ENCODE measurements at places on chromosomes 4 and X.

DNA sequence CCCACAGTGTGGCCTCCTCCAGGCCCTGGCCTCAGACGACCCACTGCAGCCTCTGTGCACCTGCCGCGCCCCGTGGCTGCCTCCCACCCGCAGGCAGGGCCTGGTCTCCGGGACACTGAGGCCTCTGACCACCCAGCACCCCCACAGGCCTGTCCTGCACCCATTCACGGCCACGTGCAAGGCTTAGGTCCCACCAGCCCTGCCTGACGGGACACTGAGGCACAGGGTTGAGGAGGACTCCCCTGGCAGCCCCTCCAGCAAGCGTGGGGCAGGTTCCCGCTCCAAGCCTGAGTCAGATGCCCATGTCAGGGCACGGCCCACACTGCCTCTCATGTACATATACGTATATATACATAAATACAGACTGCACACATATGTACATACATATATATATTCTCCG is 23.5 kb downstream of the NELFA start:
- DNase-seq = no peak

- no peak for DNase-seq
These were observed 120.8 kb downstream of the EGF start for GRCh38 chr4:110033355-110034025.

DNA sequence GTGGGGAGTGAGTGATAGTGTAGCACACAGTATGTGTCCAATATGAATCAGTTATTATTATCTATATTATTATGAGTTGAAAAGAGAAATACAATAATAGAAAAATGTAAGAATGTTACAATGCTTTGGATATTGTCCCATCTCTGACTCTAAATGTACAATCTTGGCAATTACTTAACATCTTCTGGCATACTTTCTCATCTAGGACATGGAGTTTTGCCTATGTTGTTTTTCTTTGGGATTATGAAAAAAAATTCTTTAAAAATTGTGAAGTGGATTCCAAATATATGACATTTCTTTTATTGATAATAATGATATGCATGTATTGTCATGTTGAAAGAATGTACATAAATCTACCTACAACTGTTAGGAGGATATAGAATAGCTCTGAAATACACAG is 84.1 kb downstream of the TBCK start:
- DNase-seq = no peak

DNA sequence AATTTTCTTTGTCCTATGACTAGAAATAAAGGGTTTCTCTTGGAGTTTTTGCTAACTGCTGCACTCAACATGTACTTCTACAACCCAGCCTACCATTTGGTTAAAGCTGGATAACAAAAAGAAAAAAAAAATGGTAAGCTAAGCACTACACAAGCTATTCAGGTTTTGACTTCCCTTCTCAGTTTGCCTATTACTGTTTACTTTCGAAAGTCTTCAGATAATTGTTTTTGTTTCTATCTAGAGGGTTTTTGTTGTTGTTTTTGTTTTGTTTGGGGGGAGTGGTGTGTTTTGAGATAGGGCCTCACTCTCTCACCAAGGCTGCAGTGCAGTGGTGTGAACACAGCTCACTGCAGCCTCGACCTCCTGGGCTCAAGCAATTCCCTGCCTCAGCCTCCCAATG is 46.6 kb downstream of the CLOCK start:
- DNase-seq = no peak

- no peak for DNase-seq
These were observed 84.8 kb downstream of the PDE5A start for GRCh38 chr4:119543779-119544178.

DNA sequence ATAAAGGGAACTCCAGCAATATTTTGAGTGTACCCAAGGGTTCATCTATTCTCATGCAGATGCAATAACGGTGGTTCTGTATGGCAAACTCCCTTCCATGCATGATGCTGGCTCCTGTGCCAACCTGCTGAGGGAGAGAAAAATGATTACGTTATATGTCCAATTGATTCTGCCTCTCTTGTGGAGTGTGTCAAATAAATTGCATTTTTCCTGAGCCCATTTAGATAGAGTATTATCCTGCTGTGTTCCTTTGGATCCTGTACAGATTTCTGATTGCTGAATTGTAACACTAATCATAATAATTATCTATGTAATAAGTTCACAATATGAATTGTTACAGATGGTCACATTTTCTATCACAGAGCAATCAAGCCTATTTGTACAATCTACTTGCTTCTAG is 821.7 kb downstream of the C4orf33 start:
- DNase-seq = no peak

- no peak for DNase-seq
These were observed 53.7 kb upstream of the IRF2 start for GRCh38 chr4:184528051-184528450.

DNA sequence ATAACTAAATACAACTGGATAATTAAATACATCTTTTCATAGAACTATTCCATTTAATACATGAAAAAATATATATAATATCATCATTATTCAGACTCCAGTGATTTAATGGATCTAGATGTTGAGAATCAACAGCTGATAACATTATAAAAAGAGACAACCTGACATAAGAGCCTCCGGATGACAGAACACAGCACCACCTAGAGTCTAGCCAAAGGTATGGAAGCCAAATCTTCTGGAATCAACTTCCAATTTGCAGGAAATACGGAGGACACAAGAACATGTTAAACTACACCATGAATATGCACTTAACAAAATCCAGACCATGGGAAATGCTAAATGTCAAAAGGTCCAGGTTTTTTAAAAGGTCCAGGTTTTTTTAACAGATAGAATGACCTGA is 55.0 kb downstream of the LRBA start:
- DNase-seq = peak; percentile 67

- DNase-seq = no peak
These were observed 121.3 kb upstream of the S100G start for GRCh38 chrX:16528620-16529019.

- DNase-seq = no peak
These were observed 477.5 kb upstream of the TEX13C start for GRCh38 chrX:124842205-124842604.

GRCh38 chrX:2620576-2620975 is 70.5 kb upstream of the CD99 start:
- no peak for DNase-seq

- peak; percentile 55 for DNase-seq
These were observed 29.5 kb downstream of the TAPT1 start for GRCh38 chr4:16196482-16197393.

GRCh38 chr4:19675172-19675811 is 576.4 kb upstream of the SLIT2 start:
- DNase-seq = no peak

- DNase-seq = peak; percentile 7
These were observed 2.5 kb upstream of the PDGFRA start for GRCh38 chr4:54226404-54227255.

- no peak for DNase-seq
These were observed 353.6 kb upstream of the RPS6KA3 start for GRCh38 chrX:20620306-20620705.

GRCh38 chrX:45622042-45622423 is 421.4 kb upstream of the DIPK2B start:
- DNase-seq = no peak

DNA sequence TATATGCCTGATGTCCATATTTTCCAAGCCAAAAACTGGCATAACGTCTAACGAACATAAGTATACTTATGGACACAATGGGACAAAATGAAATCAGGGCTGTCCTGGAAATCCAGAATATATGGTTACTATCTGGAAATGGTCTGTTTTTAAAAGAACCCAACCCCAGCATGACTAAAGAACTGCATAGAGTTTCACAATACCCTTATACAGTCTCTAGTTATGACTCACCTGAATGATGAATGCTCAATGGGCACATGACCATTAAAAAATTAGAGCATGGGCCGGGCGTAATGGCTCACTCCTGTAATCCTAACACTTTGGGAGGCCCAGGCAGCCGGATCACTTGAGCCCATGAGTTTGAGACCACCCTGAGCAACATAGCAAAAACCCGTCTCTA is 31.8 kb downstream of the AMMECR1 start:
- no peak for DNase-seq

DNA sequence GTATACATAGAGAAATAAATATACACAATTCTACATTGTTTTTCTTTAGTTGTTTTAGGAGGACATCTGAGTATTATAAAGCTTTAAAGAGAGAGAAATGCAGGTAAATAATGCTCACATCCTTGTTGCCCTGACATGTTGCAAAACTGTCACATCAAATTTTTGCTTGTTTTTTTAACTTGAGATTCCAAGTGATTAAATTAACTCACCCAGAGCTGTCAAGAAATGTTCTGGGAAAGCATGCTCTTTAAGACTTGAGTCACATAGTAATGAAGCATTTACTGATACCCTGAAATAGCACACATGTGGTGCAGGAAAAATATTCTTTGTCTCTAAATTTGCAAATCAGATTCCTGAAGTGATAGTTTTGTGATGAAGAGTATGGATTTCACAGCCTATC is 665.6 kb downstream of the FSTL5 start:
- no peak for DNase-seq

- no peak for DNase-seq
These were observed 2.6 kb upstream of the PRPS1 start for GRCh38 chrX:107625739-107626138.

GRCh38 chrX:115138040-115138439 is 51.2 kb upstream of the RBMXL3 start:
- no peak for DNase-seq

DNA sequence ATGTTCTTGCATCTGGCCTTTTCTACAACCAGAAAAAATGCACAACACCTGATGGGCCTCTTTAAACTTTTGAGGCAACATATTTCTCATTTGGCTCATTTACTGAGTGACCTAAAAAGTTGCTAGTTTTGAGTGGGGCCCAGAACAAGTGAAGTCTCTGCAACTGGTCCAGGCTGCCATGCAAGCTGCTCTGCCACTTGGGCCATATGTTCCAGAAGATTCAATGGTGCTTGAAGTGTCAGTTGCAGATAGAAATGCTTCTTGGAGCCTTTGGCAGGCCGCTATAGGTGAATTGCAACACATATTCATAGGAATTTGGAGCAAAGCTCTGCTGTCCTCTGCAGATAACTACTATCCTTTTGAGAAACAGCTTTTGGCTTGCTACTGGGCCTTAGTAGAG is 66.4 kb upstream of the RLIM start:
- DNase-seq = no peak

- DNase-seq = no peak
These were observed 19.6 kb downstream of the UVSSA start for GRCh38 chr4:1366371-1367229.

- no peak for DNase-seq
These were observed 727.2 kb downstream of the C4orf33 start for GRCh38 chr4:129823105-129823504.

- DNase-seq = no peak
These were observed 6.3 kb upstream of the ACE2 start for GRCh38 chrX:15607067-15607466.

- no peak for DNase-seq
These were observed 311.6 kb downstream of the GALNTL6 start for GRCh38 chr4:172124656-172125308.

GRCh38 chr4:52840531-52841370 is 21.4 kb upstream of the RASL11B start:
- no peak for DNase-seq

- DNase-seq = no peak
These were observed 13.0 kb downstream of the RAB9B start for GRCh38 chrX:103818842-103819619.

DNA sequence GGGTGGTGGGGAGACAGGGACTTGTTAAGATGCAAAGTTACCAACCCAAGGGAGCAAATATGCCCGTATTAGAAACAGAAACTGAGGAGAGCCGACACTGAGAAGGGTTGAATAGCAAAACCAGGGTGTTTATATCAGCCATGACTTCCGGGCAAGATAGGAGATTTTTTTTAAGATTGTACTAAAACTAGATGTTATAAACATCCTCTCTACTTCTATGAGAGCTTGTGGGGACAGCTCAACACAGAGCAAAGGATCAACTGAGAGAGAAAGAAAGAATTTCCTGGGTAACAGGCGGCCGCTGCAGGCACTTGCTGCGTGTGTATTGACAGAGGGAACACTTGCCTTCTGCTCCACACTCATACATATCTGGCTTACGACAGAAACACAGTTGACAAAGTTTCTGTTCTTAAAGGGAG is 49.1 kb upstream of the FBXW7 start:
- no peak for DNase-seq

- no peak for DNase-seq
These were observed 295.9 kb downstream of the KCNIP4 start for GRCh38 chr4:21652508-21653231.

- no peak for DNase-seq
These were observed 49.5 kb upstream of the GABRQ start for GRCh38 chrX:152588206-152588605.

DNA sequence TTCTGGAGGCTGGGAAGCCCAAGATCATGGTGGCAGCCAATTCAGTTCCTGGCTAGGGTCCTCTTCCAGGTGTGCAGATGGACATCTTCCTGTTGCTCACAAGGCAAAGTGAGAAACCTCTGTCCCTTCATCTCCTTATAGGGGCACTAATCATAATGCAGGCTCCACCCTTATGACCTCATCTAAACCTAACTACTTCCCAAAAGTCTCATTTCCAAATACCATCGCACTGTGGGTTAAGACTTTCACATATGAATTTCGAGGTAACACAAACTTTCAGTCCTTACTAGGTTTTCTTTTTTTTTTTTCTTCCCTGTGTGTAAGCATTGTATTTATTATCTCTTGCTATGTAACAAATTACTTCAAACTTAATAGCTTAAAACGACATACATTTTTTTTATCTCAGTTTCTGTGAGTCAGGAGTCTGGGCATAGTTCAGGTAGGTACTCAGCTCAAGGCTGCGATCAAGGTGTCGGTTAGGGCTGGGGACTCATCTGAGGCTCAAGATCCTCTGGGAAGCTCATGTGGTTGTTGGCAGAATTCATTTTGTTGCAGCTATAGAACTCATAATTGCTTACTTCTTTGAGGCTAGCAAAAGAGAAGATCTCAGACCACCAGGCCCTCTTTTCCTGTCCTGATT is 204.7 kb upstream of the STK26 start:
- DNase-seq = no peak

GRCh38 chr4:36990128-36990872 is 254.2 kb upstream of the NWD2 start:
- no peak for DNase-seq

GRCh38 chrX:50913520-50913919 is 3.0 kb downstream of the BMP15 start:
- peak; percentile 82 for DNase-seq

- DNase-seq = no peak
These were observed 13.9 kb upstream of the TLR1 start for GRCh38 chr4:38818441-38818976.

GRCh38 chrX:39771089-39771488 is 326.7 kb downstream of the BCOR start:
- DNase-seq = no peak

GRCh38 chr4:3523146-3523627 is 9.0 kb downstream of the LRPAP1 start:
- no peak for DNase-seq

- no peak for DNase-seq
These were observed 91.5 kb downstream of the PPP2R2C start for GRCh38 chr4:6380746-6381410.

DNA sequence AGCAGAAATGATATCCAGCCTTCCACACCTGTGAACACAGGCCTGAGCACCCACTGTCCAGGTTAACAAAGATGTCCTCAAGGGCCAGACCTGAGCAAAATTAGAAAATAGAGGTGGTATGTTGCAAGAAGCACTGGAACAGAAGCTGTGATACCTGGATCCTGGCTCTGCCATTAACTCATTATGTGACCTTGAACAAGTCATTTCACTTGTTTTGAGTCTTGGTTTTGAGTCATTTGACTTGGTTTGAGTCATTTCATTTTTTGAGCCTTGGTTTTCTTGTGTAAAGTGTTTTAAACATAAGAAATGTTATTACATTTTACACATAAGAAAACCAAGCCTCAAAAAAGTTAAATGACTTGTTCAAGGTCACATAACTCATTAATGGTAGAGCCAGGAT is 2.9 kb upstream of the NWD2 start:
- DNase-seq = no peak
